NCI-H446 treated with DMSO at 0.1 percent for 48 hours (cell line): ENCODE measurements at places on chromosomes 12 and 14.

DNA sequence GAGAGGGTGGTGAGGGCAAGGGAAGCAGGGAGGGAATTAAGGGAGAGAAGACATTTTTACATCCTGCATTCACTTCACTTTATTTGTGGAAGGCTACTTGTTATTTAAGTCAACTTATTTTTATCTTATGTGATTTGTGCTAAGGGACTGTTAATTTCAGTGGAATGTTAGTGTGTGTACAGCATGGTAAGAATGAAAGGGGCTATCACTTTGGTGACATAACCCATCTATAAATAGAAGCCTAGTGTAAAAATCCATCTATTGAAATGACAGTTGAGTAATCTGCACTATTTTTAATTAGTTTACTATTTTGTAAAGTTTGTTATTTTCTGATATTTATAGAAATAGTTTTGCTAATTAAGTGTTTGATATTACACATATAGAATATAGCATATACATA, 16.8 kb upstream of the CHPT1 start:
- DNase-seq: no peak

- no peak for DNase-seq
Measured at GRCh38 chr12:124663771-124664366, 96.5 kb upstream of the NCOR2 start.

DNA sequence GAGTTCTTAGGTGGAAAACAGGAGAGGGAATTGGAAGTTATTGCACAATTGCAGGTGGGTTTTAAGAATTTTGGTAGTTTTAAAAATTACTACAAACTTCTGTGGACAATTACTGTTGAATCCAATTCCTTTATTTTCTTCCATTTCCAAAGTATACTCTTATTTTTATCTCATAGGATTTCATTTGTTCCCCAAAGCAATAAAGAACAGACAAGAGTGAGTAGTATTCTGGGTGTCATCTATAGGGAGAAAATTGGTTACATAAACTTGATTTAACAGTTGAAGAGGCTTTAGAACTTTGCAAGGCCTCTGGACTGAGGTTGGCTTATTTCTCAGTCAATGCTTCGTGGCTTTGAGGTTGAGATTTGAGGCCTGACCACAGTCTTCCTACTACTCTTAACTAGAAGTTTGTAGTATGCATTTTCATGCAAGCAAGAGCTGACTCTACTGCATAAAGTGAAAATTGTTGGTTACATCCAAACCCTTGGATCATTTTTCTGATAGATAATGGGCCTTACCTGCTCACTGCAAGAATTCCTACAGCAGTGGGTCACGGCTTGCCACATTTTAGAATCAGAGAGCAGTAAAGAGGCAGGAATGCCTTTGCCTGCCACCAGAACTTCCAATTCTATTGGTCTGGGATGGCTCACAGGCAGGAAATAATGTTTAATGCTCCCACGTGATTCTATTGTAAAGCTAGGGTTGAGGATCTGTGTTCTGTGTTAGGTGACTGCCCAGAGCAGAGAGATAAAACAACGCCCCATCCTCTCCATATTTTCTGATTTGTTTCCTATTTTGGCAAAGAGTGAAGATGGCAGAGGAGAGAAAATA, 270.5 kb downstream of the TTC6 start:
- no peak for DNase-seq

- DNase-seq: peak; percentile 70
Measured at GRCh38 chr12:2034633-2035430, 18.0 kb upstream of the CACNA1C start.

DNA sequence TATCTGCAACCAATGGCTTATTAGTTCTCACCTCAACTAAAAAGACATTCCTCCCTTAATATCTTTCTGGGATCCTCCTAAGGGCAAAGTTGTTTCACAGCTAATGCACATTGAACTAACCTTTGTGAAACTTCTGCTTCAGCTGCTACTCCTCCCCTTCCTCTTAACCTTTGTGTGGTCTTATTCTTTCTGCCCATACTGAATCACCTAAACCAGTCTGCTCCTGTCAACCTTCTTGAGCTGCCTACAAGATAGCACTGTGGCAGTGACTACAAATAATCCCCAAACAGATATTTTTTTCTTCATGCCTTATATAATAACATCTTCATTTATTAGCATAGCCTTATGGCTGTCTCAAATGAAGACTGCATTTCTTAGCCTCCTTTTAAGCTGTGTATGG, 1077.4 kb upstream of the ATXN7L3B start:
- no peak for DNase-seq

DNA sequence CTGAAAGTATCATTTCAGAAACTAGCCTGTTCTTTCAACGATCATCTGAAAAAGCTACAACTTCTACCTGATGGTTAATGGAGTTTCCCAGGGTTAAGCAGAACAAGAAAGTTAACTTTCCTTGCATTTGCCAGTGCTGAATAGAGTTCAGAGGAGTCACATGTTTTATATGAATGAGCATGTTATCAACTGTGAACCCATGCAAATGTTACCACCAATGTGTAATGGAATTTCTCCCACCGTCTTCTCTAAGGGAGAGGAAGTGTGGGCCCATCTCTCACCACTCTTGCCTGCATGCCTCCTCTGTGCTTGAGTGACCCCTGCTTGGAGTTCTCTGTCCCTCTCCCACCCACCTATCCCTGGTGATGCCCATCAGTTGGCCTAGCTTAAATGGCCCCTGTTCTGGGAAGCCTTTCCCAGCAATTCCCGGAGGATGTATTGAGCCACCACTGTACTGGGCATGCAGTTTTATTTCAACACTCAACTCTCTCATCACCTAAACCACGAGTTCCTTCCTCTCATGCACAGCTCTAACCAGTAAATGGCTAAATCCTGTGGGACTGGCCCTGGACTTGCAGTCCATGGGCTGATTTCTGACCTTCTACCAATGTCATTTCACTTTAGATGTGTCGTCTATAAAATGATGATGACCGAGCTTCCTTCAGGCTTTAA, 159.8 kb downstream of the RPAP3 start:
- DNase-seq: no peak

- DNase-seq: no peak
Measured at GRCh38 chr14:33131801-33132200, 193.1 kb downstream of the NPAS3 start.
